ENCODE measurements at places on chromosomes 5 and 9.
A peak's percentile ranks its signal among the peaks of the same experiment; 100 is the strongest.

GRCh38 chr9:137127301-137128157, 11.4 kb upstream of the GRIN1 start:
- DNase-seq: no peak

DNA sequence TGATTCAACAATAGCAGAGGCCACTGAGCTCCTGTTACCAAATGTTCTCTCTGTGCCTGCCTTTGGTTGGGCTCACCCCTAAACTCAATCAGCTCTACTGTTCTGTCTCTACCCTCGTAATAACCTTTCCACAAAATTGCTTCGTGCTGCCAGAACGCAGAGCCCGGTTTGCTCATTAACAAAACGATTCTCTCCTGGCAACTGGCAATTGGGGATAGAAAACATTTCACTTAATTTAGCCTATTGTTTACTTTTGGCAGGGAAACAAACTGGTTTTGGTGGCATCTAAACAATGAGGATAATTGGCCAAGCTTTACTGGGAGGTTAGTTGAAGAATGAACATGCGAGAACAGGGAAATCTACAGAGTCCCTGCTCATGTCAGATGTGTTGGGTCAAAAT, 56.6 kb downstream of the SLC28A3 start:
- DNase-seq: no peak

DNA sequence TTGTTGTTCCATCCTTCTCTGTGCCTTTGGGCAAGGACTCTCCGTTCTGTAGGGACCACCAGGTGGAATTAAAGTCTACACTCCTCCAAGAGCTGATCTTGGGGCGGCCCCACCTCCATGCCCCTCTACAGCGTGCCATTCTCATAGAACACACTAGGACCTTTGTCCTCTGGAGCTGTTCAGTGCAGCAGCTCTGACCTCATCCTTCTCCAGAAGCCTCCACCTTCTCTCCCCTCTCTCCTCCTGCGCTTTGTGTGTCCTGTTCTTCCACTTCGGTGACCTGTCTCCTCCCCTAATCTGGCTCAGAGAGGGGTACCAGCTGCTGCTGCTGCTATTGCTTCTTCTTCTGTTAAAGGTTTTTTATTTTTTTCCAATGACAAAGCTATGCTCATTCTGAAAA, 1.8 kb upstream of the MACROH2A1 start:
- DNase-seq: no peak

GRCh38 chr9:15317836-15318235, 10.8 kb upstream of the TTC39B start:
- DNase-seq: no peak

- no peak for DNase-seq
Measured at GRCh38 chr9:69265891-69266290, 59.1 kb upstream of the ENTREP1 start.

GRCh38 chr5:100550531-100551051, 15.4 kb downstream of the FAM174A start:
- DNase-seq: no peak

DNA sequence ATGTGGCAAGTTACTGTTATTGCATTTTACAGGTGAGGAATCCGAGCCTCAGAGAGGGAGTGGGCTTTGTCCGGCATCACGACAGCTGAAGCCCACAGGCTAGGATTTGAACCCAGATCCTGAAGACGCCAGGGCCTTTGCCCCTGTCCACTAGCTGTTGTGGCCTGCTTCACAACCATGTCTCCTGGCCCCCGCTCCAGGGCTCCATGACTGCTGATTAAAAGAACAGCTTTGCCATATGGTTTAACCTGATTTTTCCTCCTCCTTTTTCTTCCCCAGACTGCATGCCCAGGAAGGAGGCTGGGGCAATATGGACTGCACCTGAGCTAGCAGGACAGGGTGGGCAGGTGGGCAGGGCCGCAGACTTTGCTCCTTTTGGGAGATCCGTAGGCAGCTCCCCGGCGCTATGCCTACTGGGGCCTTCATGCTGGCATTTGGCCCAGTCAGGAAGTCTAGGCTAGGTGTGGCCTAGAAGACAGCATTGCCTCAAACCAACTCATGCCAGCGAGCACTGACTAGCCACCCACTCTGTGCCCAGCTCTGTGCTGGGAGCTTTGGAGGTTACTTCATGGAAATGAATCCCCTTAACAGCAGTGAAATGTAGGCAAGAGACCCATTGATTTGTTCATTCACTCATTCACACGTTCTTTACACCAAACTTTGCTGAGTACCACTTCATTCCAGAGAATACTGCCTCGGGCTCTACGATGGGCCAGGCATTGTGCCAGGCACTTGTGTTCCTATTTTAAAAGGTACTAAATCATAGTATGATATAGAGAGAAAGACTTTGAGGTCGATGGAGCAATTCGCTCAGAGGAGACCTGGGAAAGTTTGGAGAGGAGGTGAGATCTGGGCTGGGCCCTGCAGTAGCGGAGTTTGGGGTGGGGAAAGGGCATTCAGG, 94.3 kb upstream of the CPEB4 start:
- DNase-seq: no peak

GRCh38 chr9:68998812-68999211, 15.1 kb downstream of the PRKACG start:
- DNase-seq: no peak

DNA sequence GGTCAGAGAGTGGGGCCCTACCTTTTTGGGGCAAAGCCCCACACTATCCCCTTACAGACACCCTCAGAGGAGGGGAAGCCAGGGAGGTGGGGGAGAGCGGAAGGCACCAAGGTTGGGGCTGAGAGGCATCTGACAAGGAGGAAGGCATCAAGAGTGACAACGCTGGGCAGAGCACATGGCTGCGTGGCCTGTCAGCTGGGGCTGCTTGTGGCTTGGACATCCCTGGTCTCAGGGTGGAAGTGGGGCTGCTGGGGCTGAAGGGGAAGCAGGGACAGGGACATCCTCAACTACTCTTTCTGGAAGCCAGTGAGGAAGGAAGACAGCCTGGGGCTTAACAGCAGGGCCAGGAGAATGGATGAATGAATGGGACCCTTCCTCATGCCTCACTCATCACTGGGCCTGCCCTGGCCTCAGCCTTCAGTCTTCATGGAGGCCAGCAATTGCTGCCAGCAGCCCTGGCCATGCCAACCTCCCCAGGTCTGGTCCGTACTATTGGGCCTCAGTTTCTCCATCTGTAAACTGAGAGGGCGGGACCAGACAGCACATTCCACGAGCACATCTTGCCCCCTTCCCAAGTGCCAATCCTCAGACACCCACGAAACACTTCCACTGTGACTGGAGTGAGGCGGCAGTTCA, 993 bp upstream of the RALGDS start:
- DNase-seq: no peak

- DNase-seq: peak; percentile 28
Measured at GRCh38 chr5:73031839-73032238, 76.0 kb downstream of the FCHO2 start.

- no peak for DNase-seq
Measured at GRCh38 chr9:128372784-128373183, 1.6 kb downstream of the URM1 start.

- DNase-seq: no peak
Measured at GRCh38 chr5:157864067-157864466, 5.1 kb upstream of the CLINT1 start.
